DND-41 (cell line): ENCODE measurements at places on chromosomes 1 and 21.

GRCh38 chr1:231200388-231201031 is 38.7 kb downstream of the TRIM67 start:
- DNase-seq: no peak

DNA sequence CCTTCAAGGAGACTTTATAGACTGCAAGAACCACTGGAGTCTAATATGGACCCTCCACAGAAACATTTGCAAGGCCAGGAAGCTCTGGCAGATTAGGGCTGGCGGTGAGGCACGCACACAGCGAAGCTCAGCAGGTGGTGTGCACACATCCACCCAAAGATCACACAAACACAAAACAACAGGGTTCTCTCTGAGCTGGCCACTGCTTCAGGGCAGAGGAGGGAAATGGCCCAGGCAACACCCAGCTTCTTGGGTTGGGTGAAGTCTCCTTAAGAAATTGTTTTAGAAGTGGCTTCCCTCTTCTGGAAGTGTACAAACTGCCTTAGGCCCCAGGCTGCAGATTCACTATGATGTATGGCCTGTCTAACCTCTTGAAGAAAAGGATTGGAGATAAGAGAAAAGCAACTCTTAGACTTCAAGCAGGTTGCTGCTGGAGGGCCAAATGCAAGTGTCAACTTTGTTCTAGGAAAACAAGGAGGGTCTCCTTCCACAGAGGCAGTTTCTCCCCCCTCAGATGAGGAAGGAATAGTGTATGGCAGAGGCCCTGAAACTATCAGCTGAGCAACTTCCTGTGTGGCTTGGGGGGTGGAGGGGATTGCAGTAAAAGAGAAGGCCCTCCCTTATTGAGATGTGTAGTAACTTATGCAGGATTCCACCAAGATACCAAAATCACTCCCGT is 2.0 kb downstream of the RCSD1 start:
- peak; percentile 81 for DNase-seq

DNA sequence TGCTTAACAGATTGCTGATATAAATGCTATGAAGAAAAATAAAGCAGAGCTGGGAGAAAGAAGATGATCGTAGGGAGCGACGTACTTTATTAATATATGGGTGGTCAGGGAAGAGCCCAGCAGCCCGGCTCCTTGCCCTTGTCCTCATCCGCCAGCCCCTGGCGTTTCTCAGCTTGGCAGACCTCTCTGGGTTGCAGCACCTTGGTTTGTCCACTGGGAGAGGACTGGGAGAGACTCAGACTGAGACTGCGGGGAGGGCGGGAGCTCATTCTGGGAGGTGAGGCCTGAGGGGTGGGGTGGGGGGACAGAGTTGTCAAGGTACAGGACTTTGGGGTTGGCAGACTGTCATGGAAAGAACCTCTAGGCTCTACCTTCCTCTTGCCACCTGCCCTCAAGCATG is 3.3 kb upstream of the S100A3 start:
- DNase-seq: no peak

DNA sequence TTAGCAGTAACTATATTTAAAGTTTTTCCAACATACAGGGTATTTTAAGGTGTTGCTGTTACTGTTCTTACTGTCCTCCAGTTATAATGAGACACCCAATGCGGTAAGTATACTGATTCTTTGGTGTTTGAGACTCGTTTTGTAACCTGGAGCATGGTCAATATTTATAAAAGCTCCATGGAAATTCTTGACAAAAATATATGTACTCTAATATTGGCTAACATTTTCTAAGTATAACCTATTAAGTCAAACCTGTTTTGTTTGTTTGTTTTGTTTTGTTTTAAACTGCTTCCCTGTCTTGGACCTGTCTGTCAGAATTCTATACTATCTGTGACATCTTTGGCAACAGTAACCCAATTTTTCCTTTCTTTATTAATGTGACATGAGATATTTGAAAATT is 15.9 kb upstream of the CAP1 start:
- DNase-seq: no peak

DNA sequence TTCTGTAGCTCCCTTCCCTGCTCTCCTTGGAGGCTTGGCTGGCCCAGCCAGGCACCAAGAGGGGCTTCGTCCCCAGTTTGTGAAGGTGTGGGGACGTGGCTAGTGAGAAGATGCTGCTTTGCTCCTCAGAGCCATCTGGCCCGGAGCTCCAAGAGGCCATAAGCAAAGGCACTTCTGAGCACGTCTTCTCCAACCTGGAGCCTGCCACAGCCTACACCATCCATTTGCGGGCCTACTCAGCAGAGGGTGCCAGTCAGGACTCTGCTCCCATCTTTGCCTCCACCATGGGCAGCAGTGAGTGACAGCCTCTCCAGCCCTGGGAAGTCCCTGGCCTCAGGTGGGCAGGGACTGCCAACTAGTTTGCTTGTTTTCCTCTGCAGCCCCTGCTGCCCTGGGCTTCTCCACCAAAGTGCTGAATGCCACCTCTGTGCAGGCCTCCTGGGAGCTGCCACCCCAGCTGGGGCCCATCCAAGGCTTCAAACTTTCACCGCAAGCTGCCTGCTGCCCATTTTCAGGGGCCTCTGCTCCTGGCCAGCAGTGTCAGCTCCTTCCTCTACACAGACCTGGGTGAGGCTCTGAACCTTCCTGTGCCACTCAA is 25.9 kb downstream of the SLC27A3 start:
- no peak for DNase-seq

DNA sequence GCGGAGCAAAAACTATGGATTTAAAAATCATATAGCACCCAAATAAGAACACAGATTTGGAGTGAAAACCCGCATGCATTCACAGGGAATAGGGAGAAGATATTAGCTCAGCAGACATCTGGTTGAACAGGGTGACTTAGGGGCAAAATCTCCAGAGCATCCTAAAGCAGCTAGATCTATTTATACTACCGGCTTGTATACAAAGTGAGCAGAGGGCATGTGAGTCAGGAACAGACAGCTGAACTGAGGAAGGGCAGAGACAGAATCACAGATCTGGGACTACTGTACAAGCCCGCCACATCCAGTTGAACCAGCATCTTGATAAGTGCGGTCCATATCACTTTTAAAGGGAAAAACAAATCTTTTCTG is 35.2 kb upstream of the EXOSC10 start:
- DNase-seq: no peak

- peak; percentile 7 for DNase-seq
Measured at GRCh38 chr1:62912028-62912638, 128.2 kb downstream of the ATG4C start.

- DNase-seq: no peak
Measured at GRCh38 chr1:40606978-40607377, 58.5 kb downstream of the RIMS3 start.
